Stimulated activated memory B cell treated with anti-CD40 and anti-IgM and Interleukin-4, amounts not matched to agents 10 μg/mL and 1 μg/mL and 100 μg/mL, for 72 hours (primary cell): ENCODE measurements at places on chromosomes 11 and 22.
A peak's percentile ranks its signal among the peaks of the same experiment; 100 is the strongest.

DNA sequence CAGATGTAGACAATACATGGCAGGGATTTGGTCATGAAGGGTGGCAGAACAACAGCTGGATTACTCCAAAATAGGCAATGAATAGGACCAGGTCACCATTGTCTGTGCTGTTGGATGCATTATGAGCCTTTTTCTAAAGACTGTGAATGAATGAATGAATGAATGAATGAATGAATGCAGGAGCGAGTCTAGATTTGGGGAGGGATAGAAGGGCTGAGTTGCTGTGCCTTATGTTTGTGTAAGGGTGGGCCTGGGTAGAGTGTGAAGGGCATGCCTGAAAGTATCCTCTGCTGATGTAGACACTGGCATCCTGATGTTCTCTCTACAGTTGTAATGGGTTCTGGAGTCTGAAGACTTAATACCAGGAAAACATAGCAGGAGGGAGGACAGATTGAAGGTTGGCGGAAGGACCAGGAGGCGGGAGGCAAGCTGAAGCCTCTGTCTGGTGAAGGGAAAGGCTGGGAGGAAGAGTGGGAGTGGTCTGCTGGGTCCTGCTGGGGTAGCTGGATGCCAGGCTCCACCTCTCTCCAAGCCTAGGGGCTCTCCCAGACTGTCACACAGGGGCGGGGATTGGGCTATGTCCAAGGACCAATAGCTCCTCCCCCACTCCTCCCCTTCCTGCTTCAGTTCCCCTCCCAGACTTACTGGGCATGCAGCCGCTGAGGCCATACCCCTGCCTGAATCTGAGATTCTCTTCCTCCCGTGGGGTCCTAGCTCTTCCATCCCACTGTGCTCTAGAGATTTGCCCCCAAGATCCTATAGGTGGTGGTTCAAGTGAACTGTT is 4.8 kb downstream of the TRIM3 start:
- peak; percentile 47 for ATAC-seq

DNA sequence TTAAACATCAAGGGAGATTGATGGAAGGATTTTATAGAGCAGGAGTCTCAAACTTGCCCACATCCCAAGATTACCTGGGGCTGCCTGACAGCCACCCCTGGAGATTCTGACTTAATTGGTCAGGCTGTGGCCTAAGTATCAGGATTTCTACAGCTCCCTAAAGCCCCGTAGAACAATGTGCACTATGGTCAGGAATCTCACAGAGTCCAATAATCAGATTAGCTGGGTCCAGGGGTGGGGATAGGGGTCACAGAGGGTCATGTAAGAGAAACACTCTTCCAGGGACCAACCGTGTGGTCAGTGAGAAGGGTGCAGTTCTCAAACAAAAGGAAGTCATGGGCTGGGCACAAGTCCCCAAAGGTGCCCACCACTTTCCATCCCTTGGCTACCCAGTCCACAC is 20.5 kb upstream of the FBLN1 start:
- ATAC-seq, result no peak

GRCh38 chr22:46025973-46026898 is 49.3 kb upstream of the WNT7B start:
- no peak for ATAC-seq

DNA sequence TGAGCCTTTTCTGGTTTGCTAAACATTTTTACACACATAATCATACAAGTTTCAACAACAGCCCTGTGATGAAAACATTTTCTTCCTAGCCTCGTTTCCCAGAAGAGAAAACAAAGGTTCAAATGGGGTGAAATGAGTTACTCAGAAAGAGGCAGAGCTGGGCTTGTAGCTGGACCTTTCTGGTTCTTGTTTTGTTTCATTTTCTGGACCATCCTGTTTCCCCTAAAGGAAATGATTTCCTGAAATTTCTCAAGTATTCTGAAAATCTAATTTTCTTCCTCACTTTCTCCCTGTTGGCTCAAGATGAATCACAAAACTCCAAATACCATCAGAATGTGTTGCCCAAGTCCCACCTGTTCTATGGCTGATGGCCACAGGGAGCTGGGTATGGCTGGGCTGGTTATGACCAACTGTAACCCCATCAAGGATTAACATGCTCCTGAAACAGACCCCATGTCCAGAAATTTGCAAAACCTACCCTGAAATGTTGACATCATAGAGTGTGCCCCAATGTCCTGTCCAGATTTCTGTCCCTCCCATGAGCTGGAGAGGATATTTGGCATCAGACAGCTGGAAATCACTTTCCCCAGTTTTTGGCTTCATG is 6.7 kb upstream of the APOL4 start:
- no peak for ATAC-seq

DNA sequence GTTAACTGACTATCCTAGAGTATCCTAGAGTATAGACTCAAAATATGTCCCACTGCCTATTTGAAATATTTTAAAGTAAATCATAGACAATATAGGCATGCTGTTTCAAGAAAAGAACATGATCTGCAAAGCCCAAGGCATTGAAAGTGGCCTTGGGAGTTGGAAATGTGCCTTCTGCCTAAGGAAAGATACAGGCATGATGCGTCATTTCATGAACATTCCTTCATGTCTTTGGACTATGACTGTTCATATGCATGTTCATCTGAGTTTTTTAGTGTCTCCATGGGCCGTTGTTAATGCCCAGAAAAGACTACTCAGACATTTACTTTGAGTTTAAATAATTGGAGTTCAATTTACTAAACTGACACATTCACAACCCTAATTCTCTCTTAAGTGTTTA is 69.7 kb upstream of the PRDM11 start:
- no peak for ATAC-seq

DNA sequence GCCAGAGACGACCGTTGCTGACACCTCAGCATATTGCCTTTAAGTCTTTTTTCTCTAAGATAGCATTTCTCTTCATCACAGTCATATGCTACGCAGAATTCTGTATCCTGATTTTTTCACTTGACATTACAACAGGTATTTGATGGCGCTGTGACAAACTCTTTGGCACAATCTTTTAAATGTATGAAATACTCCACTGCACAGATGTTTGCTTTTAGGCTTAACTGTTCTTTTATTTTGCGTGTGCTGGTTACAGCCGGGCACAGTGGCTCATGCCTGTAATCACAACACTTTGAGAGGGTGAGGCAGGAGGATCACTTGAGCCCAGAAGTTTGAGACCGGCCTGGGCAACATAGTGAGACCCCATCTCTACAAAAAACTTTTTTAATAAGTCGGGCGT is 52.0 kb upstream of the PPP6R3 start:
- ATAC-seq, result no peak
